ENCODE measurements at places on chromosomes 11 and 22.
A peak's percentile ranks its signal among the peaks of the same experiment; 100 is the strongest.

GRCh38 chr11:93368022-93368421 lies 37.5 kb downstream of the DEUP1 start:
- no peak for DNase-seq

DNA sequence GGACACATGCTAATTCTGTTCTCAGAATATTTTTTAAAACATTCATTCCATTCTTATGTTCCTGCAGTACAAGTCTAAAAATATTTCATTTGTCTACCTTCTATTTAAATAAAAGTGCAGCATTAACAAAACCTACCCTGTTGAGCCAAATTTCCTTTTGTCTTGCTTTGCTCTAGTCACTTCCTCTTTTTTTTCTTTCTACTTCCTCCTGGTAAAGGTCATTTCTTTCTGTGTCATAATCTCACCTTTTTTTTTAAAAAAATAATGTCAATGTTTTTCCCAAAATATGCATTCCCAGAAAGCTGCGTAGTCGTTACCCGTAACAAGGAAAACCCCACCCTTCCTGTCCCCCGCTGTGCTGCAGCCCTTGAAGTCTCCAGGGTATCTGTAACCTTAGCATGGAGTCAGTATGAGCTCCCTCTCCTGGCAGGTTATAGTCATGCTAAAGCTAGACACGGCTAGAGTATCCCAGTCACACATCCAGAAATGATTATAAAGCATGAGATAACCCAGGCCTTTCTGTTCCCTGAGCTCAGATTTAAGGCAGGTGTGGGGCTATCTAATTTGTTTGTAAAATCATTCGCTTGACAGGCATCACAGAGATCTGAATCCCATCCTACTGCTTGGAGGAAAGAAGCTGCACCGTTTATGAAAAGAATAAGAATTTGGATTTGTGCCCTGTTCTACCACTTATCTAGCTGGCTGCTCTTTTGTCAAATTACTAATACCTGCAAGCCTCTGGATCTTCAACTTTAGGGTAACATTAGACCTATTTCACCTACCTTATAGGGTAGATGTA lies 51.1 kb upstream of the EED start:
- DNase-seq = peak; percentile 83

- no peak for DNase-seq
Observed at GRCh38 chr11:6204706-6205105, 651 bp upstream of the C11orf42 start.

GRCh38 chr11:12163181-12163941 lies 53.0 kb downstream of the MICAL2 start:
- peak; percentile 96 for DNase-seq
